H9 (cell line): ENCODE measurements at places on chromosomes 2 and 18. TPM values are rescaled to one million over a fixed set of nuclear protein-coding genes. Genes with fewer than 3 reads are reported as not detected.

Gene FAM110C
- total RNA-seq, result 3.4 and 3.6 TPM in 2 replicates

Gene HOXD4
- total RNA-seq, result not detected in 2 replicates

Gene EVX2
- not detected in 2 replicates for total RNA-seq

Gene KYNU
- total RNA-seq, result 0.37 TPM in 1 of 2 replicates, not detected in the other

Gene ANKRD30B
- total RNA-seq, result not detected in 2 replicates

Gene AGPS
- 60.1 and 60.9 TPM in 2 replicates for total RNA-seq

Gene KCNG3
- total RNA-seq, result 16.5 and 17.0 TPM in 2 replicates

Gene C1QL2
- 0.81 and 0.90 TPM in 2 replicates for total RNA-seq

Gene EN1
- total RNA-seq, result not detected in 2 replicates

DNA sequence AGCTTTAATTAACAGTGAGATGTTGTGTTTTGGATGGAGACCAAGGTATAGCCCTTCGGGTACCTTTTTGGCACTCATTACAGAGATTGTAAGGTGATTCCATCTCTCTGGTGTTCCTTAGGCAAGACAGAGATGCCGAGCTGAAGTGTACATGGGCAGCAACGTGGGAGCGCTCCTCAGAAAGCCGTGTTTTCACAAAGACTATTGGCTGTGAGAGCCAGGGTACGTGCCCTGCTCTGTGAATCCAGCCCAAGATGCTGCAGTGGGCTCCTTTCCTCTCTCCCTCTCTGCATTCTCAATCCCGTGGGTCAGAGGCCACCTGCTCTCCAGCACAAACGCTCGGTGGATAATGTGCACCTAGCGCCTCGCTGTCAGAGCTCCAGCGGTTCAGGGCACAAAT lies 203.0 kb upstream of the EPHA4 start:
- no peak for DNase-seq

DNA sequence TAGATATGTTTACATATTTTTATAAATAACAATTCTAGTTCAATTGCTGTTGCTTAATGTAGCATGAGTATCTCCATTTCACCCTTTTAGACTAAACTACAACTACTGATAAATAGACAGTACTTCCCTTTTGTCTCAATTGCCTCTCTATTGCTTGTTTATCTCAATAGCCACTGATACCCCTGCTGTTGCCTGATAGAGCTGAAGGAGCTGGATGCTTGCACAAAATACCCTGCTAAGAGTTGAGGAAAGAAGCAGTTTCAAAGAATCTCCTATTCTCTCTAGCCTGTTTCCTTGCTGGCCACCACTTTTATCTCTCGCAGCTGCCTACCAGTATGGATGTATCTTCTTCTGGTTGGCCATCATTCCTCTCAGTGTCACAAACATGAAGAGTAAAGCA lies 16.9 kb upstream of the ZNF804A start:
- DNase-seq, result no peak

DNA sequence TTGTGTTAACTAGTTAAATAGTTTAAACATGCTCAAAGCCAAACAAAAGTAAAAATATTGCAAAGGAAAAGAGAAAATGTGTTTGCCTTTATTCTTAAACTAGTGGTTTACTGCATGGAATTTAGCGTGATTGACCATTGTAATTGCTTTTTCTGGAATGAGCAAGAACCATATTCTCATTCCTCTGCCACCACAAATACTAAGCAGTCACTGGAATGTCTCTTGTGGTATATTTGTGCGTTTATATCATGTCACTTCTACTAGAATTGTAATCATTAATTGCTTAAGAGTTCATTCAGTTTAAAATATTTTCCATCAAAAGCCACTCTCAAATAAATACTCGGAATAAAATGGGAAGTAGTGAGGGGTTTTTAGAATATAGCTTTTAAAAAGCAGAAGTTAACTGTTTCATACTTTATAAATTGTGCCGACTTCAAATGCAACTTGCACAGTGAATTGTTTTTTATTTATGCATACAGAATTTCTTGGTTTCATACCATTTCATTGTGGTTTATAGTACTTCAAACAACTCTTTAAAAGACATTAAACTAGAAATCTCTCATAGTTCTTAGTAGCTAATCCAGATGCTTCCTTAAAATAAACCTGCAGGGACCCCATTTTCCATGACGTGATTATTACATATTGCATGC lies 288.1 kb downstream of the EPHA4 start:
- no peak for DNase-seq

- DNase-seq, result no peak
Observed at GRCh38 chr2:167398873-167399272, 510.6 kb downstream of the XIRP2 start.

DNA sequence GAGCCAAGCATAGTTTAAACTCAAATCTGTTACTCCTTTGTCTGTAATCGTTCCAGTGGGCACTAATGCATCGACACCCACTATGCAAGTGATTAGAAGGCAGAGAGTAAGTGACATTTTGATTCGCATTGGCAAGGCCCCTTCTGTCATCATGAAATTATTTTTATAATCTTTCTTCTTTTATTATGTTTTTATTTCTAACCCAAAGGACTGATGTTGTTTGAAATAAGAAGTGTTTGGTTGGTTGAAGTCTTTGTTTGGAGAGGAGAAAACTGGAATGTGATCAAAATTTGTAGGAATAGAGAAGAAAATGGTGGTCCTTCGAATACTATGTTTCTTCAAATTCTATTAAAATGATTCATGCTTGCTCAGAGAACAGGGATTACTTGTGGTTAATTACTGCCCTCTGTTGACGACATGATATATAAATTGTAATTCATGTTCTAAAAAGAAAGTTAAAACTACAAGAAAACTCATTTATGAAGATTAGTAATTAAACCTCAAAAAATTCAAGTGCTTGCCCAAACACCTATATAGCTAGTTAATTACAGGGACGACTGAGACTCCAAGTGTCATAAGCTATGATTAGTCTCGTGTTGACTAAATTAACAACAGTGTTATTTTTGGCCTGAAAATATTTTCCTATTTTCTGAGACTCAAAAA lies 26.4 kb upstream of the TFPI start:
- no peak for DNase-seq

DNA sequence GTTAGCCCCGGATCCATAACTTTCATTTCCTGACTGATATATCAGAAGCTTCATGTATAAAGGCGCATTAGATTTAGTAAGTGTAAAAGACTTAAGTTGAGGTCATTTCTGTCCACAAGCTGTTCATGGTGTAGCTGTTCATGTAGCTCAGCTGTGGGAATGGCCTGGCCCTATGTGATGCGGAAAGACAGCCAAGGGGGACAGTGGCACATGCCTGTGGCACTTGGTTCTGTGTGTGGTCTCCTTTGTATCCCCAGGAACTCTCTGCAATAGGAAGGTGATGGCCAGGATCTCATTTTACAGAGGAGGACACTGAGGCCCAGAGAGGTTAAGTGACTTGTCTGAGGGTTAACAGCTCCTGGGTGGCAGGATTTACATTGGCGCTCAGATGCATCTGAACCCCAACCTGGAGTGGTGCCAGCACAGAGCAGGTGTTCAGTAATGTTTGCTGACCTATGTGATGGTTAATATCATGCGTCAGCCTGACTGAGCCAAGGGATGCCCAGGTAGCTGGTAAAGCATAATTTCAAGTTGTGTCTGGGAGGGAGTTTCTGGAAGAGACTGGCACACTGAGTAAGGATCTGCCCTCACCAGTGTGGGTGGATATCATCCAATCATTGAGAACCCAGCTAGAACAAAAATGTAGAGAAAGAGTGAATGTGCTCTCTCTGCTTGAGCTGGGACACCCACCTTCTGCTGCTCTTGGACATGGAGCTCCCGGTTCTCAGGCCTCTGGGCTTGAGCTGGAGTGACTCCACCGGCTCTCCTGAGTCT lies 25.4 kb downstream of the HPCAL1 start:
- no peak for DNase-seq

- no peak for DNase-seq
Observed at GRCh38 chr2:13779996-13780395, 852.5 kb upstream of the LRATD1 start.

DNA sequence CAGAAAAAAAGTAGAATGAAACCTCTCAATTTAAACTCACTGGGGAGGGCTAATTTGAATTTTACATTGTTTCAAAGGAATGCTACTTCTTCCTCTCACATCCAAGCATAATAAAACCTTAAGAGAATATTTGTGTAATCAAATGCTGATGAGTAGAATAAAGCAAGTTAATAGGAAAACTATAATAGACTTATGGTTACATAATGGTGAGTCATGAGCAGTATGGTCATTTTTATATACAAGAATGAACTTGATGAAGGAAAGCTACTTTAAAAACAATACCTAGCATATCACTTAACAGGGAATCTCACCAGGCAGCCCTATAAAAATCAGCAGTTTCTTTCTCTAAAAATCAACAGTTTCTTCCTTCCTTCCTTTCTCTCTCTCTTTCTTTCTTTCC lies 80.3 kb downstream of the VSNL1 start:
- no peak for DNase-seq

- peak; percentile 48 for DNase-seq
Observed at GRCh38 chr2:9168821-9169221, 37.8 kb upstream of the ASAP2 start.

GRCh38 chr2:240686460-240686859 lies 3.8 kb upstream of the AQP12B start:
- no peak for DNase-seq

DNA sequence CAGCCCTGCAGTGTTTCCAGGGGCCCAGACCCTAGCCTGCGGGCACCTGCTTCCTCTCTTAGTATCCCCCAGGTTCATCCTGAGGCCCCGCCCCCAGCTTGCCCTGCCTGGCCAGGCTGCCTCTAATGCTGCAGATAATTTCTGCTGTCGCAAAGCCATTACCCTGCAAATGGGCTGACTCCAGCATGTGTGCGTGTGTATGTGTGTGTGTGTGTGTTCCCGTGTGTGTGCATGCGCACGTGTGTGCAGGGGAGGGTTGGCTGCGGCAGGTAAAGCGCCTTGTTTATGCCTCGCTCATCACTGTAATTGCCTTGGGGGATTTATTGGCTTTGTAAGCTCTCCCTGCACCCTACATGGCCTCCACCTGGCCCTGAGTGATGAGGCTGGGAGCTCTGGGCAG lies 7.6 kb upstream of the PRSS56 start:
- DNase-seq, result no peak

DNA sequence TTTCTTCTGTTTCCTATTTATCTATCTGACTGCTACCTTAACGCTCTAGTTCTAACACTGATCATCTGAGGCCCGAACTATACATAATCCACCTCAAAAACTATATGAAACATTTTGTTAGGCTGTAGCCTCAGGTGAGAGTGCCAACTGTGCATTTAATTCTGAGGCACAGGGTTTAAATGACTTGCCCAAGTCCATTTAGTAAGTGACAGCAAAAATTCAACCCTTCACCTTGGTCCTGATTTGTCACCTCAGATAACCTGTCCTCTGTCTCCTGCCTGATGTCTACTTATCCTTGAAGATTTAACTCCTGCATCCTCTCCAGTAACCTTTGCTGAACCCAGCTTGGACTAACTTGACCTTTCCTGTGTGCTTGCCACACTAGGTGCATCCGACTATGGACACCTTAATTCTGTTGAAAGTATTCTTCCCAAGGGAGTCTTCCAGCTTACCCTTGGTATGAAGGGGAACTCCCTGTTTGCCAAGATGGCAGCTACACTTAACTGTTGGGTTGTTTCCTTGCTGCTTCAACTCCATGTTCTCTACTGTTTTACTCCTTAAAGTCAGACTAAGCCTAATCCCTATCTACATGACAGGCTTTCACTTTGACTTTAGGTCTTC lies 23.5 kb downstream of the CD302 start:
- DNase-seq, result no peak

GRCh38 chr18:59075923-59076322 lies 63.8 kb upstream of the SEC11C start:
- DNase-seq, result no peak

- DNase-seq, result no peak
Observed at GRCh38 chr2:120358734-120359465, 13.0 kb downstream of the INHBB start.

- no peak for DNase-seq
Observed at GRCh38 chr2:162114271-162114670, 37.8 kb downstream of the GCG start.

GRCh38 chr2:156456616-156457015 lies 20.4 kb downstream of the GPD2 start:
- no peak for DNase-seq

- no peak for DNase-seq
Observed at GRCh38 chr2:86062043-86062442, 43.6 kb downstream of the POLR1A start.
